ACHN (cell line): ENCODE measurements at places on chromosomes 12 and 14.

GRCh38 chr12:52156757-52157565 lies 34.9 kb downstream of the KRT80 start:
- peak; percentile 83 for DNase-seq

- DNase-seq = no peak
Measured at GRCh38 chr12:42360747-42361403, 34.9 kb downstream of the PPHLN1 start.

DNA sequence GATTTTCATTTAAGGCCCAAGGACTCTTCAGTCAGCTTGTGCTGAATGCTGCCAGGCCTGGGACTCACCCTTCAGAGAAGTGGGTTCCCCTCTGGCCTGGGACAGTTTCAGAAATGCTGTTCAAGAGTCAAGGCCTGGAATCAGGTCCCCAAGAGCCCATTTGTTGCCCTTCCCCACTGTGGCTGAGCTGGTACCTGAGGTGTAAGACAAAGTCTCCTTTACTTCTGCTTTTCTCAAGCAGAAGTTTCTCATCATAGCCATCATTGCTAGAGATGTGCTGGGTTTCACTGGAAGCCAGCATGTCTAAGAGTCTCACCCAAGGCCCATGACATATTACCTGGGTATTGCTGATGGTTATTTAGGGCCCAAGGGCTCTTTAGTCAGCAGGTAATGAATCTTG lies 8.9 kb downstream of the FANCM start:
- DNase-seq = no peak

DNA sequence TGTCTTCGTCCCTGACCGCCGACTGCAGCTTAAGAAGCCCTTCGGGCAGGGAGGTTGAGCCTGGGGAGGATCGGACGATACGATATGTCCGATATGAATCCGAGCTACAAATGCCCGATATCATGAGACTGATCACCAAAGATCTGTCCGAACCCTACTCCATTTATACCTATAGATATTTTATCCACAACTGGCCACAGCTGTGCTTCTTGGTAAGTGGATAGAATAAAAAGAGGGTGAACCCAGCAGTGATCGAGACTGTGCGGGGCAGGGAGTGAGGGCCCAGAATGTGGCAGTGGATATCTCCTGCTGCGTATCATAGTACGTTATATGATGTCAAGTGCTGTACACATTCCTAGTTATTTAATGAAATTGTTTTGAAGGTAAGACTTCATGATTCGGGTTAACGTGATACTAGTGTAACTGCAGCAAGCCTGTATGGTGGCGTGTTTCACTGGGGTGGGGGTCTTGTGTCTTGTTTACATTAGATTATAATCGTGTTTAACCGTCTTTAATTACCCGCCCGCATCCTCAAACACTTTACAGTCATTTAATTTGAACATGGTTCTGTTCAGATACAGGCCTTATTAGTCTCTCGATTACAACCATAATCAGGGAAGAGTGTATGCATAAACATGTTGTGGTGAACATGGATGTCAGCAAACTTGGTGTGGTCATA lies 1.3 kb downstream of the NAA30 start:
- DNase-seq = no peak

DNA sequence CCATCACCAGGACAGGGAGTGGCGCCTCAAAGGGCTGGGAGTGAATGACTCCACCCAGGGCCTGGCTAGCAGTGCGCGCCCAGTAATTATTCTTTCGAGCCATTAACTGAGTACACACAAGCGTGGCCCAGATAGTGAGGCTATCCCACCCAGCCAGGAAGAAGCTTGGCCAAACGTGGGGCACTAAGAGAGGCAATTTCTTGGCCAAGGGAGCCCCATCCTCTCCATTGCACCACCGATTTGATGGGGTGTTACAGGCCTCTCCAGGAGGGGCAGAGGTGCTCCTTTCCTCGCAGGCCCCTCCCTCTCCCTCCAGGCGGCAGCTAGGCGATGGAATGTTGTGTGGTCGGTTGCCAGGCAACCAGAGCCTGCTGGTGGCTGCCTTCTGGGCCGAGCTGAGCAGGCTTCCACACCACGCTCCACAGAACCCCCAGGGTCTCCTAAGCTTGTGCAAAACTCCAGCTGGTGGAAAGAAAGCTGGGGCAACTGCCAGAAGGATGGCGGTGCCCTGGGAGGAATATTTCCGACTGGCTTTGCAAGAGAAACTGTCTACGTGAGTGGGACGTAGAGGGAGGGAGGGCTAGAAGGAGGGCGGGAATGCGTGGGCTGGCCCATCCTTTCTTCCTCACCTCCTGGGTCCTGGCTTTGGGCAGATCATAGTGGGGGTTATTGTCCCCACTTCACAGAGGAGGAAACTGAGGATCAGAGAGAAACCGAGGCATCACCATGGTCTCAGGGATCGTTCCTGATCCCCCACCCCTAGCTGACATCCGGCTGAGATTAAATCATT lies at the start of gene CFAP73:
TSS of gene CFAP73 (plus strand) at position 364 of the 790 bp plus-strand sequence. CDS start at position 498, 134 bp downstream.
- DNase-seq = peak; percentile 99

DNA sequence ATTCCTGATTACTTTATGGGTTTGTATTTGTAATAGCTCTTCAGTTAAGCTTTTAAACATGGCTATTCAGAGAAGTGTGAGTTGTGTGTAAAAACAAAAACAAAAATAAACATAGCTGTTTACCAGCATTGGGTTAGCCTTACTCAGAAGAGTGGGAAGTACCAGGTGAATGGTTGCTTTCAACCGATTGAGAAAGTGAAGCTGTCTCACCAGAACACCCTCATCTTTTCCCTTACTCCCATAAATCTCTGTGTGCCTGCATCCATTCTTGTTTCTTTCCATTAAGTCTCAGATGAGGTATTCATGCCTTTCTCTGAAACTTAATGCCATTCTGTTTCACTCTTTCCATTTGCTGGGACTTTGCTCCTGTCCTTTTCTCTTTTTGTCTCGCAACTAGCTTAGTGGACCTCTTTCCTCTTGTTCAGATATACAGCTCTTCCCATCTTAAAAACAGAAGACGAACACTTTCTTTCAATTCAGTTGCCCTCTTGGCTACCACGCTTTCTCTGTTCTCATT lies 10.7 kb downstream of the BORCS5 start:
- no peak for DNase-seq

DNA sequence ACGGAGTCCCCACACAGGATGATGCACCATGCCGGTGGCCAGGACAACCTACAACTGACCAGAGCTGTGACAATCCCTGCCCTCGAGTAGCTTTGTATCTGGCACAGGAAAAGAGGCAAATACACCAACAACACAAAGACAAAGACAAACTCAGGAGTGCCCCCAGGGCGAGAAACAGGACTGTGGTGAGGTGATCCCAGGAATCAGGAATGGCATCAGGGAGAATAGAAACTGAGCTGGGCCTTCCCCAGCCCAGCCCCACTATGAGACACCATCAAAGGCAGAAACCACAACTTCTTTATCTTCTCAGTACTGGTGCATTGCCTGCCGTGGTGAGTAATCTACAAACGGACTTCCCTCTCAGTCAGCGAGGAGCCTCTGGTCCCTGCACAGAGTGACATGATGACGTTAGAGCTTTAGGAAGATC lies 157.7 kb downstream of the TTC7B start:
- no peak for DNase-seq

GRCh38 chr14:22291406-22291805 lies 297.6 kb downstream of the DAD1 start:
- DNase-seq = peak; percentile 19

DNA sequence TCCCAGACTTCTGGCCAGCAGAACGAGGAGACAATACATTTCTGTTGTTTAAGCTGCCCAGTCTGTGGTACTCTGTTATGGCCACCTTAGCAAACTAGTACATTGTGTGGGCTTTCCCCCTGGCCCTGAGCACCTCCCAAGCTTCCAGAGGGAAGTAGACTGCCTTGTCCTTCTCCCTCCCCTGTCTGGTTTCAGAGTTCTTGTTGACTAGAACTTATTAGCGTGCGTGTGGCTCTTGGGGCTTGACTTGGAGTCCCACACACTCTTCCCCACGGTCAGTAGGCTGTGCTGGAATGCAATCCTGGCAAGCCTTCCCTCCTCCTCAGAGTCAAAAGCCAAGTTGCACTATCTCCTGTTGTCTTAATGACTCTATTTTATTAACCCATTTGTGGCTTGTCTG lies 27.7 kb downstream of the FBLN5 start:
- no peak for DNase-seq

GRCh38 chr12:49909356-49909755 lies 5.7 kb upstream of the FAIM2 start:
- DNase-seq = no peak

GRCh38 chr12:58346032-58346632 lies 404.8 kb downstream of the ATP23 start:
- peak; percentile 73 for DNase-seq

- DNase-seq = no peak
Measured at GRCh38 chr12:18262514-18262913, 1.2 kb downstream of the PIK3C2G start.
